Activated gamma-delta T cell treated with Interleukin-2 at 50 U/mL for 16 hours (primary cell): ENCODE measurements at places on chromosomes 1 and 21.
A peak's percentile ranks its signal among the peaks of the same experiment; 100 is the strongest.

- no peak for DNase-seq
Observed at GRCh38 chr21:44374601-44375280, 21.3 kb downstream of the TRPM2 start.

DNA sequence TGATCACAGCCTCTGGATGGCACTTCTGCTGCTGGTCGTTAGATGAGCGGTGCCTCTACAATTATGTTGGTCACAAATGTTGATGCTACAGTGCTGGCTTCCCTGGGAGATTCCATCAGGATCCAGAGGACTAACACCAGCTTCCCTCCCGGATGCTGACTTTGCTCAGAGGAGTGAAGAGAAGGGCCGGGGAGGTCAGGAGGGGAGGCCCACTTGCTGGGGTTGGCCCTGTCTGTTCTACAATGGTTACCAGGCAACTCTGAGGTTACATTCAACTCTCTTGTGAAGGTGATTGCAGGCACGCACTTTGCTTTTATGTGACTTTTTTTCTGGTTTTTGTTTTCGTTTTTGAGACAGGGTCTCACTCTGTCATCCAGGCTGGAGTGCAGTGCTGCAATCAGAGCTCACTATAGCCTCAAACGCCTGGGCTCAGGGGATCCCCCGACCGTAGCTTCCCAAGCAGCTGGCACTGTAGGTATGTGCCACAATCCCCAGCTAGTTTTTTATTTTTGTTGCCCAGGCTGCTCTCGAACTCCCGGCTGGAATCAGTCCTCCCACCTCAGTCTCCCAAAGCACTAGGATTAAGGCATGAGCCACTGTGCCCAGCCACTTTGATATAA is 112.5 kb downstream of the ADSS2 start:
- DNase-seq: no peak

DNA sequence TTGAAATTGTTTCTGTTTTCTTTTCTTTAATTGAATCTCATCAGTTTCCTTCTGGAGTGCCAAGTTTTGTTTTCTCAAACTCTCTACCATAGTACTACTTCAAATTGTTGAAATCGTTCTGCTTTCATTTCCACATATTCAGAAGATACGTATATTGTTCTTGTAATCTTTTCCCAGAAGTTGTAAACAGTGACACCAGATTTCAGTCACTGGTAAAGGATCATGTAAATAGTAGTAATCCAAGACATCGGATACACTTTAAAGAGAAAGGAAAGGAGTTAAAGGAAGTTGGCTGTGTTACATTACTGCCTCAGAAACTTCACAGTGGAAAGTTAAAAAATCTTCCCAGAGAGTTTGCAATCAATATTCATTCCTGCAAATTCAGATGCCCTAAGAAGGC is 67.5 kb downstream of the RGL1 start:
- no peak for DNase-seq

DNA sequence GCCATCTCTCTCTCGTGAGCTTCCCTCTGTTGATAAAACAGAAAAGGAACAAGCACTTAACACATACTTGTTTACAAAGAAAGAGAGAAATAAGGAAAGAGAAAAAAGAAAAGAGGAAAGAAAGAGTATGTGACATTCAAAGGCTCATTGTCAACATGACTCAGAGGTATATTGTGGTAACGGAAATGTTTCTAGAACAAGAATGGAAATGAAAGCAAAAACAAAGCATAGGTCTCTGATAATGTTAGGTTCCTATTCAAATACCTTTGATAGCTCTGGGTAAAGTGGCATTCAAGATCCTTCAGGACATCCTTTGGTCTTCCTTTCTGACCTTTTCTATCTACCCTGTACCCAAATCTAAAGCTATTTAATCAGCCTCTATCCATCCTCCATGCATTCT is 67.4 kb upstream of the DMRTA2 start:
- DNase-seq: no peak

GRCh38 chr1:230975636-230976035 is 3.0 kb downstream of the TTC13 start:
- DNase-seq: no peak

- no peak for DNase-seq
Observed at GRCh38 chr1:204295671-204296070, 64.1 kb downstream of the PLEKHA6 start.

GRCh38 chr1:18448889-18449288 is 31.8 kb upstream of the KLHDC7A start:
- no peak for DNase-seq

DNA sequence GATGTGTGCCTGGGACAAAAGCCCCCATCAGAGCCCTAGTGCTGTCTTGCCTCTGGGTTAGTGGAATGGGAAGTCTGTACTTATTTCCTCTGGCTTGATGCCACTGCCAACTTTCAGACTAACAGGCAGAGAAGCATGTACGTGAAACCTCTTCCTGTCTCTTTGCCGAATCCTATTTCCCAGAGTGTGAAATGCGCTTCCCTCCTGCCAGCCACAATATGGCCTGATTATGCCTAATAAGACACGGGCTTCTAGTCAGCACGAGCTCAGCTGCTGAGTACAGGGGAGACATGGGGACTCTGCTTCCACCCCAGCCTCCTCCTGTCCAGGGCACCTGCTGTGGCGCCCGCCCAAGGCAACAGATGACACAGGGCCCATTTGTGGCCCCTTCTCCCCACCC is 111.4 kb downstream of the KCND3 start:
- DNase-seq: no peak

- no peak for DNase-seq
Observed at GRCh38 chr1:167820684-167821355, 93.1 kb downstream of the ADCY10 start.

GRCh38 chr1:151158751-151159251 is 2.4 kb downstream of the TNFAIP8L2 start:
- DNase-seq: no peak

DNA sequence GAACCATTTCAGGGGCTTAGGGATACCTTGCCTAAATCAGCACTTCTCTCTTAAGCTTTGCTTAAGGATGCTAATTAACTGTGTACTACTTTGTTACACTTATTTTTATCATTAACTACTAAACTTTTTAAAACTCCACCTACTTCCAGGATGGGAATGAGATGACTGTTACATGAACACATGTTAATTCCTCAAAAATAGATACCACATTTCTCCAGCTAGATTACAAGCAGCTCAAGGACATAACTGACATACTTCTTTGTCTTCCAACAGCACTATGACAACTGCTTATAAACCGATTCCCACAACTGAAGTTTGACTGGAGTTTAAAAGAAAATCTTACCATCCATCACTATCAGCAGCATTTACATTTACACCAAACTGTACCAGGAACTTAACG is 53.7 kb downstream of the TP53BP2 start:
- no peak for DNase-seq

- no peak for DNase-seq
Observed at GRCh38 chr1:110003747-110004428, 19.3 kb downstream of the AHCYL1 start.

- DNase-seq: no peak
Observed at GRCh38 chr1:178573330-178573729, 60.4 kb downstream of the TEX35 start.

- no peak for DNase-seq
Observed at GRCh38 chr21:39381009-39381408, 32.1 kb upstream of the HMGN1 start.

- DNase-seq: no peak
Observed at GRCh38 chr1:199132006-199132405, 493.2 kb downstream of the PTPRC start.

GRCh38 chr21:42160111-42160721 is 58.7 kb upstream of the ABCG1 start:
- no peak for DNase-seq

GRCh38 chr1:52558941-52559340 is 6.0 kb upstream of the TUT4 start:
- no peak for DNase-seq

- no peak for DNase-seq
Observed at GRCh38 chr1:118504867-118505266, 319.8 kb upstream of the SPAG17 start.

- no peak for DNase-seq
Observed at GRCh38 chr21:36185523-36185922, 28.9 kb downstream of the DOP1B start.

- no peak for DNase-seq
Observed at GRCh38 chr1:240998441-240999015, 358.5 kb downstream of the RGS7 start.

GRCh38 chr1:213980906-213981305 is 6.9 kb upstream of the PROX1 start:
- no peak for DNase-seq

GRCh38 chr1:18089488-18089887 is 18.1 kb upstream of the IGSF21 start:
- no peak for DNase-seq

DNA sequence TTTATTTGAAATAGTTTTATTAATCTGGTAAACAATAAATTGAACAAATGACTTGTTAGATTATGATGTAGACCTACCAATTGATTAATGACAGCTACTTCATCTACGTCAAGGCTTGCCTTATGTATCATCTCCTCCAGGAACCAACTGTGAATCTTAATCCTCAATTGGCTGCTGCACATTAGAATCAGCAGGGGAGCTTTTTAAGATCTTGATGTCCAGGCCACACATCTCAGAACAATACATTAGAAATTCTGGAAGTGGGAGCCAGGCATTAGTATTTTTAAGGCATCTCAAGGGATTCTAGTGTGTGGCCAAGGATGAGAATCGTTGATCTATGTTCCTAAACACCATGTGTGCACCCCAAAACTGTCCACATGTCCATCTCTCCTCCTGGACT is 52.0 kb upstream of the LYPLAL1 start:
- DNase-seq: no peak

DNA sequence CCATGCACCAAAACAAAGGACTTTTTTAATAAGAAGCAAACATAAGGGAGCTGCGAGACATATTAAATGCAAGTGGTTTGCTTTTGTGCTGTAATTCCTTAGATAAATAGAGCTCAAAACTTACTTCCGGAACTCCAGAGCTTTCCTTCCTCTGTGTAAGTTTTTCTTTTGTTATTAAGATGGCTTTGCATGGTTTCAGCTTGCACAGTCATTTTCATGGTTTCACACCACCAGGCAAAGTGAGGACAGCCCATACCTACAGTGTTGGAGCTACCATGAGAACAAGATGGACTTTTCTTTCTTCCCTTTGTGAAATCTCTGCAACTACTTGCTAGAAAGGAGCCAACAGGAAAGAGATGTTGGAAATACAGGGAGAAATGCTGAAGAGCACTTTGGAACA is 368.0 kb downstream of the SETD4 start:
- DNase-seq: no peak

DNA sequence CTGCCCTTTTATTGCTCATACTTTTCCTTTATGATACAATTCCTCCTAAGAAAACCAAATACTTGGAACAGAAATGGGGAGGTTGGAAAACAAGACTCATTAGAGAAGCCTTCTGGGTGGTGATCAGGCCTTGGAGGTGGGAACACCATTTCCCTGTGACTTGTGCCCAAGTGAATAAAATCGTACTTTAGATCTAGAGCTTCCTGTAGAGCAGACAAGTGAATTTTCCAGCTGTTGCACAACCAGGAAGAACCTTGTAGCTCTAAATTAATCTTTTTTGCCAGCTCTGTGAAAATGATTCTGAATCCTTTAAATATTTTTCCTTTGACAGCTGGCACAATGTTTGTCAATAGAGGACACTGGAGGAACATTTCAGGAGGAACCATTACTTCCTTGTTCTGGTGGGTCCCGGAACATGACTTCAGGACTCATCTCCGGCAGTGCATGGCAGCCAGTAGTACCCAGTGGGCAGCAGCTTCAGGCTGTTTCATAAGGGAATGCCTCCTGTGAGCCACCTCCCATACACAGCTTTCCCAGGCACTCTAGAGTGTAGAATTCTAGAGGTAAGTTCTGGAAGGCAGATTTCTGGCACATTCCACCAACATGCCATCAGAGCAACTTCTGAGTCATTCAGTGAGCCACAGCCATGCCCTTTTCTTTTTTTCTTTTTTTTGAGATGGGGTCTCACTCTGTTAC is 5.5 kb upstream of the SNAPIN start:
- DNase-seq: no peak

DNA sequence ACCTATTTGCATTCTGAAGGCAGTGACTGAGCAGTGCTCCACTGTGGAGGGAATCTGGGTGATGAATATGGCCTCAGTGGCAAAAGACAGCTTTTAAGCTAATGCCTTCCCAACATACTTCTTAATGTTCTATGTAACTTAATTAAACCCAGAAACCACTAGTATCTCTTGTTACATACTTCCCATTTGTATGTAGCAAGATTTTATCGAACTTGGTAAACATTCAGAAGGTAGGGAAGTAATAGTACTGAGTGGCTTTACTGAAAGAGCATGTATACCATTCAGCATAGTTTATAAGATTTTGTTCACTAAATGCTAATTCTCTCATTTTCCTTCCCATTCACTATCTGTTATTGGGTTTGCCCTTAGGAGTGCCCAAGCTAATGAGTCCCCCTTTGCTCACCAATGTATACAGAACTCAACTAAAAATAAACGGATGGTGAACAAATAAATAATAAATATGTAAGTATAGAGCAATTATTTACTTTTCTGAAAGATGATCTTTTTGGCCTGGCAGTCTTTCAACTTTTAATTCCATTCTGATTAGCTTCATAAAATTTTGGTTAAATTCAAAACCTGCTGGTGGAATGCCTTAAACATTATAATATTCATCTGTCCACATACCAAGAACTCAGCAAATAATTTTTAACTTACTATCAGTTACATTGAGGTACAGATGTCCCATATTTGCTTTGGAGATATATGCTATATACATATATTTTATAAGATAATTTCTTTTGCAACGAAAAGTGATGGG is 204.4 kb downstream of the APP start:
- DNase-seq: no peak

DNA sequence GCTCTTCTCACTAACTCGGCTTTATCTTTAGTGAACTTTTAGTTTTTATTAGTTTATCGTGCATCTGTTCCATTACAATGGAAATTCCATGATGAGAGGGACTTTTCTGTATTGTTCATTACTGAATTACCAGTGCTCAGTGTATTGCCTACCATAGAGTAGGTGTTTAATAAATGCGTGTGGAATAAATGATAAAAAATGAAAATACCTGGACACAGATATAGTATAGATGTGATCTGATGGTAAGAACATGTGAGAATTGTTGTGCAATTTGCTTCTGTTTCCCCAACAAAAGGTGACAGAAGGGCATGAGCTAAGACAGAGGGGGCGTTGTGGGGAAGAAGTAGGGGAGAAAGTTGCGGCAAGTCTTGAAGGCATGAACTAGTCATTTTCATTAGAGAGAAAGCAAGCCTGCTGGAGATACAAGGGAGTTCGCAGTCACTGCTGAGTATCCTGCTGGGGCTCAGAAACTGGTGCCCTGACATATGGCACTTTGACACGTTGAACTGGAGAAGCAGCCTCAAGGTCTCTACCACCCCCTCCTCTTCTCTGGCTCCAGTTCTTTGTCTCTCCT is 5.6 kb upstream of the COG2 start:
- DNase-seq: no peak

GRCh38 chr1:69568421-69569174 is 876 bp downstream of the LRRC7 start:
- DNase-seq: no peak

DNA sequence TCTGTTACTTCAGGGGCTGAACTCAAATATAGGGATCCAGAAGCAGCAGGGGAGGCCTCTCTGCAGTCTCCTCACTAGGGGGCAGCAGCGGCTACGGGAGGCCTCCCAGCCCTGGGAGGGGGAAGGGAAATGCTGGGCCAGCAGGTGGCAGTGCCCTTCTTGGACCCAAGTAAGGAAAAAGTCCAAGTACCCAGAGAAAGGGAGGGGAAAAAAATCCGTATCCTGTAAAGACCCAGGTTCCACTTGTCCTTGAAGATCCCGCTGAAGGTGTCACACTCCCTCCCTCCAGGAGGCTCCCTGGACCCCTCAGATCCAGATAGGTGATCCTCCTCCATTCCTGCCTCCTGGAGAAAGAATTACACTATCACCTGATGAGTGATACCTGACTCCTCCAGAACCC is 14.1 kb upstream of the NUAK2 start:
- DNase-seq: peak; percentile 71
